ENCODE measurements at places on chromosomes 2 and 18. TPM values are rescaled to one million over a fixed set of nuclear protein-coding genes. Genes with fewer than 3 reads are reported as not detected.

DNA sequence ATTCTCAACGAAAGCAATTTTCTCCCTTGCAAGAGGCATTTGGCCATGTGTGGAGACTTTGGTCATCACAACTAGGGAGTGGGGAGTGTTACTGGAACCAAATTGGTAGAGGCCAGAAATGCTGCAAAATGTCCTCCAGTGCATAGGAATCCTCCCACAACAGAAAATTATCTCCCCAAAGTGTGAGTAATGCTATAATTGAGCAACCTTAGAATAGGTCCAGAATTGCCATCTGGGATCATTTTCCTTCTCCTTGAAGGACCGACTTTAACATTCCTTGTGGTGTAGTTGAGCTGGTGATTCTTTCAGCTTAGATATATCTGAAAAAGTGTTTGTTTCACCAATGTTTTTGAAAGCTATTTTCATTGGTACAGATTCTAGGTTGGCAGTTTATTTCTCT is 111.2 kb upstream of the SMIM21 start:
- no peak overlapping the region for H3K27ac ChIP-seq
- H3K4me3 ChIP-seq: no peak overlapping the region

Gene ABCG8
- total RNA-seq: not detected

Gene CCDC195
- total RNA-seq: not detected

Gene APCDD1
- total RNA-seq: not detected

Gene PIEZO2
- not detected for total RNA-seq

DNA sequence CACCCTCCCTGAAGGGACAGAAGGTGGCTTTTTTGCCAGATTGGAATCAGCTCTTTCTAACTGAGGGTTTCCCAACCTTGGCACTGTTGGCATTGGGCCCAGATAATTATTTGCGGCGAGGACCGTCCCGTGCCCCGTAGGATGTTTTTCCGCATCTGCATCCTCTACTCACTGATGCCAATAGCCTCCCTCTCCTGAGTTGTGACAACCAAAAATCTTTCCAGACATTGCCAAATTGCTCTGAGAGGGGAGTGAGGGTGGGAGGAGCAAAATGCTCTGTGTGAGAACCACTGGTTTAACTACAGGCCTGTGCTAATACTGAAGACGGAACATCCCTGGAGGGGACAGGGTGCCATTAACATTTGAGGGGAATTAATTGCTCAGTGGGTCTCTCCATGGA is 33.6 kb upstream of the GLI2 start:
- no peak overlapping the region for H3K4me3 ChIP-seq
- no peak overlapping the region for H3K27ac ChIP-seq
- H3K4me1 ChIP-seq: no peaks in the 10 kb centered on the region
- no peak for DNase-seq
